ENCODE measurements at places on chromosomes 1 and 21. TPM values are rescaled to one million over a fixed set of nuclear protein-coding genes. Genes with fewer than 3 reads are reported as not detected.

DNA sequence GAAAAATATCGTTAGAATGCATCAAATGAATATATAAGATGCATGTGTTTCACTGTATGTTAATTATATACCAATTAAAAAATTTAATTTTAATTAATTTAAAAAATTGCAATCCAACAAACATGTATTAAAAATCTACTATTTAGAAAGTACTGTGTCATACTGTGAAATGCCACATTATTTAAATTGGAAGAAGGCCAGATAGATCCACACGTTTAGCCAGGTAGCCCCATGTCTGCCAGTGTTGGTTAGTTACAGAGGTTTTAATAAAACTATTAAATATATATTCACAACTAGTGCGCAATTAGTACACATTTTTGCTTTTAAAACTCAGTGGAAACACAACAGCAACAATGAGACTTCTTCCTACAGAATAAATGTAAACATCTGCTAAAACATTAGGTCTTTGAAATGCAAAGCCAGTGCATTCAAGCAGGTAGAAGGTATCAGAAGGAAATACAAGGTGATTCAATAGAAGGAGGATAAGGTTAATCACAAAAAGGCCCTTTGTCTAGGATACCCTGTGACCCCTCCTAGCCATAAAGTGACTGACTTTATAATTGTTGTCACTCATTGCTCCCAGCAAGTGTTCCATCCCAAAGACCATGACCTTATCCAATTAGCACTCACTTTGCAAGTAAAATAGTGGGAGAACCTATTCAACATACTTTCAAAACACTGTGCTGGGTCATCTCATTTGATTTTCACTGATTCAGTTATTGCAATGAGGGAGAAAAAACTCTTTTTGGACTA lies 211.5 kb downstream of the TTLL7 start:
- no peak overlapping the region for H3K27ac ChIP-seq
- H3K4me1 ChIP-seq, result no peaks in the 10 kb centered on the region
- no peak overlapping the region for H3K4me3 ChIP-seq
- no peaks in the 10 kb centered on the region for H3K27me3 ChIP-seq

DNA sequence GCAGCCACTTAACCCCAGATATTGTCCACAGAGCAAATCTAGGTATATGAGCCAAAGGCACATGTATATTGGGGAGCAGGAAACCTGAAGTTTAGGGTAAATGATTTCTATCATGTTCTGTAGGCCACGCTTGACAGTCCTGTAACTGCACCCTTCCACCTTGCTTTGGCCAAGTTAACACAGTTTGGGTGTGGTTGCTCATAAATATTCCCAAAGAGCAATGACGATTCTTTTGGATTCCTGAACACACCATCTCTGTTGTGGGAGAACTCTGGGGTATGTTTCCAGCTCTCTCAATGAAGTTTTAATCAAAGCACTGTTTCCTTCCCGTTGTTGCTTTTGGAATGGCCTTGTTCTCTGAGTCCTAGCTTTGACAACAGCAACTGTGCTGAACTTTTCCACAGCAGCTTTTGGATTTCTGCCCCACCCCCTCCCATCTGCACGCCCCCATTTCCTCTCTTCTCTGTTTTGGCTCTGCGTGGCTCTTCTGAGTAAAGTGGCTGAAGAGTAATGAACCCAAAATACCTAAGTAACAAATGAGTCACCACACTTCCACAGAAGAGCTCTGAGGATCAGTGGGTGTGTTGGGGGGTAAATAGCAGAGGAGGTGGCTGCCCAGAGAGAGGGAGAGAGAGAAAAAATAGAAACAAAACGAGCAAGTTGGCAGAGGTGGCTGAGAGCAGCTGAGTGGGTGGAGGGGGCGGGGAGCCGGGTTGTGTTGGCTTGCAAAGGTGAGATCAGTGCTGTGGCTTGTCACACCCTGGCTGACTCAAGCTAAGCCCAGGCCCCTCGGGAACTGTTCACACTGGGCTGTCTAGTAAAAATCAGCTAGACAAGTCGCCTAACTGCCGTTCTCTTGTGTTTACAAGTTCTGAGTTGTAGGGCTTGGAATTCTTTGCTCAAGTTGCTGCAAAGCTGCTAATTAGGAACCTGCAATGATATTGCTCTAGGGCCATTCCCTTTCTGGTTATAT lies 26.9 kb upstream of the RAP1A start:
- H3K27ac ChIP-seq, result peak overlapping the region; percentile 93
- peak overlapping the region; percentile 61 for H3K4me3 ChIP-seq
- no peaks in the 10 kb centered on the region for H3K36me3 ChIP-seq
- H3K27me3 ChIP-seq, result no peaks in the 10 kb centered on the region

- H3K27ac ChIP-seq, result peak overlapping the region; percentile 96
- peaks cover 18% of the 10 kb centered on the region for H3K36me3 ChIP-seq
- peaks cover 63% of the 10 kb centered on the region for H3K4me1 ChIP-seq
- H3K4me3 ChIP-seq, result peak overlapping the region; percentile 55
Measured at GRCh38 chr1:116514708-116515525, 55.9 kb downstream of the CD58 start.

- no peak for DNase-seq
- H3K4me3 ChIP-seq, result no peak overlapping the region
- H3K27me3 ChIP-seq, result no peaks in the 10 kb centered on the region
- H3K4me1 ChIP-seq, result peaks cover 5% of the 10 kb centered on the region
Measured at GRCh38 chr1:35615440-35615839, 25.9 kb downstream of the PSMB2 start.

DNA sequence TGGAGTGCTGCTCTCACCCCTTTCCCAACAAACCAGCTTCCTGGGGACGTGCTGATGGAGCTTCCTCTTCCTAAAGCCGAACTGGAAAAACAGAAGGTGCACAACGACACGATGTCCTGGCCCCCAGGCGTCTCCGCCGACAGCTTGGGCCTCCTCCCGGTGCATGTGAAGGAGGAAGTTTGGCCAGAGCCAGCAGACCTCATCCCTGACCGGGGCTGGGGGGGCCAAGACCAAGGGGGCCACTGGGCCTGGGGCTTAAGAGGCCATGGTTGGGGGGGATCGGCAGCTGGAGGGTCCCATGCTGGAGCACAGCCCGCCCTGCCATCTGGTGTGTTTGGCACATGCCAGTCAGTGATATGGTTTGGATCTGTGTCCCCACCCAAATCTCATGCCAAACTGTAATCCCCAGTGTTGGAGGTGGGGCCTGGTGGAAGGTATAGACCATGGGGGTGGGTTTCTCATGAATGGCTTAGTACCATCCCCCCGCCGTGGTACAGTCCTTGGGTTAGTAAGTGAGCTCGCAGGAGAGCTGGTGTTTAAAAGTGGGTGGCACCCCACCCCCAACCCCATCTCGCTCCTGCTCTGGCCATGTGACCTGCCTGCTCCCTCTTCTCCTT lies 6.4 kb downstream of the HES4 start:
- H3K4me1 ChIP-seq, result peaks cover 20% of the 10 kb centered on the region
- peaks cover 43% of the 10 kb centered on the region for H3K27me3 ChIP-seq
- DNase-seq, result no peak
- no peak overlapping the region for H3K4me3 ChIP-seq

- DNase-seq, result no peak
- no peak overlapping the region for H3K4me3 ChIP-seq
- no peaks in the 10 kb centered on the region for H3K4me1 ChIP-seq
- H3K36me3 ChIP-seq, result peaks cover 7% of the 10 kb centered on the region
- no peak overlapping the region for H3K27ac ChIP-seq
Measured at GRCh38 chr1:10653370-10654125, 142.9 kb downstream of the CASZ1 start.

GRCh38 chr21:10273196-10273595 lies 248.2 kb upstream of the TPTE start:
- H3K4me3 ChIP-seq, result no peak overlapping the region
- H3K4me1 ChIP-seq, result no peaks in the 10 kb centered on the region
- peaks cover 3% of the 10 kb centered on the region for H3K36me3 ChIP-seq
- no peak overlapping the region for H3K27ac ChIP-seq
- H3K27me3 ChIP-seq, result no peaks in the 10 kb centered on the region

GRCh38 chr1:42620307-42620706 lies 37.9 kb upstream of the PPIH start:
- no peaks in the 10 kb centered on the region for H3K27me3 ChIP-seq
- no peak for DNase-seq
- no peaks in the 10 kb centered on the region for H3K36me3 ChIP-seq
- no peak overlapping the region for H3K27ac ChIP-seq

DNA sequence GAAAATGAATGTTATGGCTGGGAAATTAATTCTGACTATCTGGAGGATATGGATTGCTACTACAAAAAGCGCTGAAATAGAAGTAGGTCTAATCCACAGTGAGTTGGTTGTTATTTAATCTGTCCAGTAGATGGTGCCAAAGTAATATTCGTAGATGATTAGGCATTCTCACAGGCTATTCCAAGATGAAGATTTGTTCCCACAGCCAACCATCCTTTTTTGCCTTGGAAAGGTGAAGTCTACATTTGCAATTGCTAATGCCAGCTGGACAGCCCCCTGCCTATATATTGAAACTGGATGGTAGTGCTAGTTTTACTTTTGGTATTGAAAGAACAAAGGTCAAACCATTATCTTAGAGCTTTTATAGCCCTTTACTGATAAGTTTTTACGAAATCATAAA lies 43.8 kb downstream of the RBM11 start:
- peaks cover 1% of the 10 kb centered on the region for H3K27me3 ChIP-seq
- no peak overlapping the region for H3K27ac ChIP-seq
- no peaks in the 10 kb centered on the region for H3K4me1 ChIP-seq
- no peak for DNase-seq

GRCh38 chr1:26915204-26915842 lies 1.5 kb upstream of the NR0B2 start:
- DNase-seq, result no peak
- no peaks in the 10 kb centered on the region for H3K36me3 ChIP-seq
- H3K27ac ChIP-seq, result no peak overlapping the region

DNA sequence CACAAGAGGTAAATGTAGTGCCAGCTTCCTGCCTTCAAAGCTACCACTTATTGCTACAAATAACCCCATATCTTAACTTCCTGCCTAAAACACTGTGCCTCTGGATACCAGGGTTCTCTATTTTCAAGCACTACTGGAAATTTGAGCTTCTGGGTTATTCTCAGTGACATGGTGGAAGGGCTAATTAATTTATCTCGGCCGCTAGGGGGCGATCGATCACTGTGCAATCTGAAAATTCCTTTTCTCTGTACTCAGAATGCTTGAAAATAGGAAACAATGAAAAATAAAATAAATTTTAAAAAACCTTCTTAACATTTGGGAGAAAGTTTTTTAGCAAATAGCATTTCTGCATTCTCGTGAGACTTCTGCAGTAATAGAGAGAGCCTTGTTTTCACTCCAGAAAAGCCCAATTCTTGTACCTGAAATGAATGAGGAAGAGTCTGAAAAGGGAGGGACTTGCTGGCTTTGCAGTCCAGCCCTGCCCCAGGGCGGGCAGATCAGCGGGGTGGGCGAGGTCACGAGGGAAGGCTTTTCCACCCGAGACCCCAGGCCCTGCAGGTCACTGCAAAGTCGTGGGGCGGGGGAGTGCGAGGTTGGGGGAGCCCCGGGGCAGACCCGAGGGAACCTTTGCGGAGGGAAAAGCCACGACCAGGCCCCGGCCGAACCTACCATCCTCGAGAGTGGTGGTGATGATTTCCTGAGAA lies 276.7 kb downstream of the PCP4 start:
- H3K27me3 ChIP-seq, result no peaks in the 10 kb centered on the region
- no peak overlapping the region for H3K27ac ChIP-seq
- H3K4me1 ChIP-seq, result no peaks in the 10 kb centered on the region
- H3K4me3 ChIP-seq, result no peak overlapping the region

- H3K36me3 ChIP-seq, result peaks cover 99% of the 10 kb centered on the region
- H3K27me3 ChIP-seq, result peaks cover 3% of the 10 kb centered on the region
- peak overlapping the region; percentile 99 for H3K4me3 ChIP-seq
Measured at GRCh38 chr1:116763116-116763786, 9.0 kb downstream of the CD2 start.

- no peaks in the 10 kb centered on the region for H3K27me3 ChIP-seq
- H3K27ac ChIP-seq, result no peak overlapping the region
- H3K4me3 ChIP-seq, result no peak overlapping the region
- no peaks in the 10 kb centered on the region for H3K36me3 ChIP-seq
Measured at GRCh38 chr1:56966698-56966999, 834 bp upstream of the C8B start.

DNA sequence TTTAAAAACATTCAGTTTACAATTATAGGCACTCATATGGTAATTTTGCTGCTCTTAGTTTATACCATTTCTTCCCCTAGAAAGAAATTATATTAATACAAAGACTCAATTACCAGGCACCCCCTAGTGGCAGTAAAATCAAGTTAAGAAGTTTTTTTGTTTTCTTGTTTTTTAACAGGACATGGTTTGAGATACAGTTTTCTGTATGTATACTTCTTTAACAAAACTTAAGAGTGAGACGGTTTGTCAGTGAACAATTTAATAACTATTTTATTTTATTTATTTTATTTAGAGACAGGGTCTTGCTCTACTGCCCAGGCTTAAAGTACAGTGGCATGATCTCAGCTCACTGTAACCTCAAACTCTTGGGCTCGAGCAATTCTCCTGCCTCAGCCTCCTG lies 224.6 kb downstream of the FAF1 start:
- no peak overlapping the region for H3K4me3 ChIP-seq
- H3K27ac ChIP-seq, result no peak overlapping the region
- DNase-seq, result no peak
- no peaks in the 10 kb centered on the region for H3K27me3 ChIP-seq
- peaks cover 9% of the 10 kb centered on the region for H3K36me3 ChIP-seq

DNA sequence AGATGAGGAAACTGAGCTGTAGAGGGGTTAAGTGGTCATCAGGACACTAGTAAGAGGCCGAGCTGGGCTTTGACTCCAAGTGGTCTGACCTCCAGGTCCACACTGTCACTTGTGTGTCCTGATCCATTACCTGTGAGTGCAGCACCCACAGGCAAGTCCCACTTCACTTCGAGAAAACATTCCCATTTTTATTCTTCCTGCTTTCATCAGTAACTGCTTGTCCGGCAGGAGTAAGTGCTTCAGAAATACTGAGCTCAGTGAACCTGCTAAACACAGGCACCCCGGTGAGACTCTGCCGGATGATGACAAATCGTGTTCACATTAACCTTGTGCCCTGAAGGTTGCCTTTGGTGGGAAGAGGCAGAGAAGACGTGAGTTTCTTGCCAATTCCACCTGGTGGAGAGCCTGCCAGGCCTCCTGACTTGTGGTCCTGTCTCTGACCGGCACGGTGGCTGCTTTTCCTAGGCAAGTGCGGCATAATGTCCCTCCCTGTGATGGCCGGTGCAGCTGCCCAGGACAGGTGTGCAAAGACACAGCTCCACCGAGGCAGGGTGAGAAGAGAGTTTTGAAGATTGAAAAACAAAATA lies 29.4 kb downstream of the ZBTB18 start:
- H3K4me1 ChIP-seq, result peaks cover 6% of the 10 kb centered on the region
- no peak overlapping the region for H3K4me3 ChIP-seq
- no peaks in the 10 kb centered on the region for H3K36me3 ChIP-seq
- no peak for DNase-seq
- no peak overlapping the region for H3K27ac ChIP-seq

GRCh38 chr1:25343872-25344271 lies 5.7 kb downstream of the TMEM50A start:
- no peak for DNase-seq
- H3K27me3 ChIP-seq, result no peaks in the 10 kb centered on the region
- H3K36me3 ChIP-seq, result peaks cover 22% of the 10 kb centered on the region
- no peak overlapping the region for H3K27ac ChIP-seq
- no peak overlapping the region for H3K4me3 ChIP-seq
- peaks cover 33% of the 10 kb centered on the region for H3K4me1 ChIP-seq

- H3K27ac ChIP-seq, result no peak overlapping the region
- H3K36me3 ChIP-seq, result no peaks in the 10 kb centered on the region
- DNase-seq, result no peak
Measured at GRCh38 chr1:178534137-178534868, 21.4 kb downstream of the TEX35 start.

BSND gene
- total RNA-seq, result not detected

LRRC7 gene
- not detected for total RNA-seq

OR2L13 gene
- total RNA-seq, result not detected

SFN gene
- total RNA-seq, result 1.5 TPM

ANGPTL3 gene
- not detected for total RNA-seq

FMO2 gene
- not detected for total RNA-seq

TAS1R1 gene
- not detected for total RNA-seq

NBPF6 gene
- total RNA-seq, result not detected
